ENCODE measurements at places on chromosomes 12 and 14.

DNA sequence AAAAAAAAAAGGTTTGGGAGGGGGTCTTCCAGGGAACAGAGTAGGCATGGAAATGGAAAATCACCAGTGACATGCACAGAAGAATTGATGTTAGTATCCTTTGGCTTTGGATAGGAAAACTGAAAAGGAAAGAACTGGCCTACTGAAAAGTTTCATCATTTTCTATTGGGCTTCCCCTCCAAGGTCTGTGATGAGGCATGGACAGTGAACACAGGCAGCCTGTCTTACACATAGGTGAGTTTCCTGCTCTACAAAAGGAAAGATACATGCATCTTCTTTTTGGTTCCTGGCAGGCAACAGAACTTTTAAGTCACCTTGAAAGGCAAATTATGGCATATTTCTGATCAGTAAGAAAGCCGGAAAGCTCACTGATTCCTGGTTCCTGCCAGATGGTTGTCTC, 5.8 kb downstream of the BMAL2 start:
- no peak for DNase-seq

- DNase-seq: no peak
These were observed 8.7 kb upstream of the PPP1R13B start for GRCh38 chr14:103856105-103856504.

- DNase-seq: no peak
These were observed 422.6 kb downstream of the DPF3 start for GRCh38 chr14:72471346-72471745.

DNA sequence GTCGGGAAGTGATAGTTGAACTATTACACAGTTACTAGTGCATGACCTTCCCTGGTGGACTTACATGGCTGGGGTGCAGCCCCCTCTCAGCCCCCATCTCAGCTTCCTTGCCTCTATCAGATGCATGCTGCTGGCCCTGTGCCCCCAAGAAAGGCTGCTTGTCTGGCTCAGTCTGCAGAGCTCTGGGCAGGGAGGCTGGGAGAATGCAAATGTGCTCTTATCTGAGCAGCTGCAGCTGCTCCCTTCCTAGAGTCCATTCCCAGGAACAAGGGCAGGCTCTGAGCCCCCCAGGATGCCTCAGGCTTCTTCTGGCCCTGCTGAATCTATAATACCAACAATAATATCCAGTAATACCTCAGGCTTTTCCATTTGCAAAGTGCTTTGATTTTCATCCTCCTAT, 218.1 kb upstream of the SRRM4 start:
- DNase-seq: no peak

- no peak for DNase-seq
These were observed 31.6 kb upstream of the SGPP1 start for GRCh38 chr14:63759456-63759855.

DNA sequence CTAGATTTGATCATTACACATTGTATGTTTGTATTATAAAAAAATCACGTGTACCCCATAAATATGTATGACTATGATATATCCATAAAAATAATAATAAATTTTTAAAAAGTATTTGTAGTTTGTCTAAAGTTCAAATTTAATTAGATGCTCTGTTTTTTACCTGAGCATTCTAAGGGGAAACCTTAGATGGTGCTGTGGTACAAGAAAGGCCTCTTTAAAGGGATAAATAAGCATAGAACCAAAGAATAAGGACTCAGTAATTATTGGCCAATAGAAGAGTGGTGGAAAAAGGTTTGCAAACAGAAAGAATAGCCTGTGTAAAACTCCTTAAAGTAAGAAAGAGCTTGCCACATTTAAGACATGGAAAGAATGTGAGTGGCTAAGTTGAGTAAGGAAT, 580.1 kb upstream of the SEL1L start:
- no peak for DNase-seq

DNA sequence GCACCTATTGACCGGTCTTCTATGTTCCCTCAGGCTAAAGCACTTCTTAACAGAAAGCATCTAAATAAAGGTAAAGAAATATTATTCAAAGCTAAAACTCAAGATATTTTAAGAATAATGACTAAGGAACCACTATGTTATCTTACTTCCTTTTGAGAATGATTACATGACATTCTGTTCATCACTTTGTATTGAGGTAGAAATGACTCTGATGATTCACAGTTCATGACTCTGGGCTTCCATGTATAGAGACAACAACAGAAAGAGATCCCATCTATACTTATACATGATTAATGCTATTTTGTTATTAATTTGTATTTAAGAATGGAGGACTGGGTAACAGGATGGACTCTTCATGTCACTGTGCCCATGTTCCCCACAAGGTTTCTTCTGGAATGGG, 218.3 kb upstream of the OR4E1 start:
- DNase-seq: no peak

- DNase-seq: no peak
These were observed 811 bp downstream of the ACYP1 start for GRCh38 chr14:75063013-75063412.

- DNase-seq: peak; percentile 7
These were observed 55.7 kb downstream of the TRPV4 start for GRCh38 chr12:109777544-109777943.

DNA sequence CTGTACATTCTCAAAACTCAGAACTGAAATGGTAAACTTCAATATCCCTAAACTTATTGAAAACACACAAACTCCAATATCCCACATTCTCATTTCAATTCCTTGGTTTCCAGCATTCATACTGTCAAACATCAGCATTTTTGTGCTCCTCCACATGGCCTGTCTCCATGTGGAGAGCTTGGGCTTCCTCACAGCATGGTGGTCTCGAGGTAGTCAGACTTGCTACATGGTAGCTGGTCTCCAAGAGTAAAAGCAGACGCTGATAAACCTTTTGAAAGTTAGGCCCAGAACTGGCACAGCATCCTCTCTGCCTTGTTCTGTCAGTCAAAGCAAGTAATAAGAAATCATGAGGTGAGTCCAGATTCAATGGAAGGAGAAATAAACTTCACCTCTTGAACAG, 70.5 kb downstream of the VCPKMT start:
- DNase-seq: no peak

DNA sequence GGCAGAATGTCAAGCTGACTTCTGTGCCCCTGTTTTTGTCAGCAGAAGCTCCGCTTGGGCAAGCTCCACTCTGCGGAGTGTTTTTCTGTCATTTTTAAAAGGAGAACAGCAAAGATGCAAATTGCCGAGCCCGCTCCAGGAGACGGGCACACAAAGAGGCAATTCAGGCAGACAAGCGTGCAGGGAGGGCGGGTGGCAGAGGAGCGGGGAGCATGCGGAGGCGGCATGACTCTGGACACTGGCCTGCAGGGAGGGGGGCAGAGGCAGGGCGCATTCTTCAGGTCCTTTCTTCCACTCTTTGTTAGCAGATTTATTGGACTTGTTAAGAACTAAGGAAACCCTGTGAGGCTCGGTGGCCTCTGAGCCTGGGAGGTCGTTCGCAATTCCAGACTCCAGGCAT, 187.3 kb upstream of the RMST start:
- DNase-seq: no peak

DNA sequence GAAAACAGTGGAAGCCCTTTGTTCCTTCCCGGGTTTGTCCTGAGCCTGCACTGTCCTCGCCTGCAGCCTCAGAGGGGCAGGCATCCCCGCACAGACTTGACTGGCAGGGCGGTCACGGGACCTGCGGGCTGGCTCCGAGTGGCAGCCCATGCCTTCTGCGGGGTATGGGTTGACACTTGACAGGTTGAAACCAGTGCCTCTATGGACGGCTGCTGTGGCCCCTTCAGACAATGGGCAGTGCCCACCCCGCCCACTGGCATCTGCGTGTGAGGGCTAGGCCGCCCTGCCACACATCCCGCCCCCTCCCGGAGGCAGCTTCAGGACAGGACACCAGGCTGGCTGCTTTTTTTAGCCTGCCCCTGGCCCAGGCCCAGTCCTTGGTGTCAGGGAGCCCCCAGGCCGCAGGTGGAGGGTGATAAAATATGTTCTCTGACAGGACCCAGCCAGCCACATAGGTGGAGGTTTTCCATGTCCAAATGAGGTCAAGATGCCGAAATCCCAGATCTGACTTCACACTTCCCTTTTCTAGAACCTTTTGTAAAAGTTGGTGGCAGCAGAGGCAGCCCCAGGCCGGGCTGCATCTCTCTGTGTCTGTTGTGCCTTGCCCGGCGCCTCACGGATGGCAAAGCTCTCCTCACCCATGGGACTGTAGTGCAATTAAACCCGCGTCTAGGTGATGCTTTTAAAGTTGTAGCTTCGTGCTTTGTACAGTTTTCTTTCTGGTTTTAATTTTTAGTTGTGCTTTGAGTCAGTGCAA, 10.0 kb downstream of the ANKRD9 start:
- no peak for DNase-seq

DNA sequence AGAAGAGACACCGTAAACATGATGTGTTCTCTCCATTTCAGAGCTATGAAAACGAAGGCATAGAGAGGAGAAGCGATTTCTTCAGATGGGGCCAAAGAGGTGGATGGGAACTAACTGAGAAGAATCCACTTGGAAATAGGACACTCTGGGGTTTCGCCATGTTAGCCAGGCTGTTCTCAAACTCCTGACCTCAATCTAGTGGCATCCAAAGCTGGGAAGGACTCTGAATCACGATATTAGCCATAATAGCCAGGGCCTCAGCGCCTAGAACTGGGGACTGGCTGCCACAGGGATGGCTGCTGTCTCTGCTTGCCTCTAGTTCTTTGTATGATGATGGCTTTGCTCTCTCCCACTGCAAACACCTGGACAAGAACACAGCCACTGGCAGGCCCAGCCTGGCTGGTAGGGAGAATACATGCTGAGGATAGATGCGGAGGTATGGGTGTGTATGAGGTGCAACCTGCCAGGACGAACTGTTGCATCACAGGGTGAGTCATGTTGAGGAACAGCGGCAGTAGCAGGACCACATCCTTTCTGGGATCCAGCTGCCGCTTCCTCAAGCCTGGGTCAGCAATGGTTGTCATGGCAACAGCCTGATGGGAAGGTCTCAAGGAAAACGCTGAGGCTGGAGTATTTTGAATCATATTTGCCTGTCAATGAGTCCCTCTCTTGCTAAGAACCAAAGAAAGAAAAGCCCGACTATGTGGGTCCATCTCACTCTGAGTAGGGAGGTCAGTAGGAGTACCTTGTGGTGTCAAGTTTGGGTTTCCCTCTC, 31.1 kb downstream of the CCDC177 start:
- DNase-seq: no peak

DNA sequence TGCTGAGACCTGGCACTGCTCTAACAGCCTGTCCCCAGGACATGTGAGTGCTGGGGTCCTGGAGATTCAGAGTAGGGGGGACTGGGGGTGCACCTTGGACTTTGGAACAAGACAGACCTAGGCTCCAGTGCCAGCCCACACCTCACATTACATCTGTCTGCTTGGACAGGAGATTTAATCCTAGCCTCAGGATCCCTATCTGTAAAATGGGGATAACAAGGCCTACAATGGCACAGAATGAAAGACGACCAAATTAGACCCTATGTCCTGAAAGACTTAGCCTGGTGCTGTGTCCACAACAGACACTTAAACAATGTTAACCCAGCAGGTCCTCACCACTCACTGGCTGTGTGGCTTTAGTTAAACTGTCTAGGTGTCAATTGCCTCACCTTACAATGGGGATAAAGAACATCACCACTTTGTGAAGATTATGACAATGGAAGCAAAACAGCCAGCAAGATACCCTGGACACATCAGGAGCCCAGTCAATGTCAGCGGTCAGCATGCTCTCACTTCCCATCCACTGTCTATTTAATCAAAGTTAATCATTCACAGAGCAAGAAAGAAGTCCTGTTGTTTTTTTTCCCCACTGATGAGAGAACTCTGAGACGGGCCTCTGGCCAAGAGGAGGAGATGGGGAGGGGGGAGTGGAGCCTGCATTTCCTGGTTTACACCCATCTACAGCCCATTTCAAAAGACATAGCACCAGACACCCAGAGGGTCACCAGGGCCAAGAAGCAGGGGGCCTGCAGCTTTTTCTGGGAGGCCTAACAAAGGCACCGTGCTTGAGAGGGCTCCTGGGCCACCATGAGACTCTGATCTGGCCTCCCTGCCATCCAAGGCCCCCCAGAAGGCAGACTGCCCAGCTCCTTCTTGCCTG, 40.6 kb downstream of the ACTN1 start:
- no peak for DNase-seq

DNA sequence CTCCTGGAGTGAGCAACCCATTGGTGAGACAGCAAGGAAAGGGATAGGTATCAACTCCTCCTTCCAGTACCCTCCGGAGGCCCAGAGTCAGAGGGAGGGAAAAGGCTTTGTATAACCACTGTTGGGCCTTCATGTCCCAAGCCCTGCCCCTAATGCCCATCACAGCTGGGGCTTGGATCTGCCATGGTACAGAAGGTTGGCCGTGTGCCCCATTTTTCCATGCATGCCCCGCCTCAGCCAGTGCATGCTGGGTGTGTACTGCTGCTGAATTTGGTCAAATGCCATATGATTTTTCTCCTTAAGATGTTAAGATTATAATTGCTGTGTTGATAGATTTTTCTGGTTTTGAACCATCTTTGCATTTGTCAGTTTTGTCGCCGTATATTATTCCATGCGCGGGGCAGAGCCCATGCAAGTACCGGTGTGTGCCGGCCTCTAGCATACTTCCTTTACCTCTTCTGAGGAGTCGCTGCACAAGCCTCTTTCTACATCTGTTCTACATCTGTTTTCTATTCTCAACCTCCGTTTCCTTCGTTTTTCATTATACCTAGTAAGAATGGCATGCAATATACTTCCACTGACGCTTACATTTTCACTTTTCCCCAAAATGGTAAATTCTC, 26.6 kb downstream of the PPP2R5C start:
- DNase-seq: no peak
